ENCODE measurements at places on chromosomes 7 and 10.

DNA sequence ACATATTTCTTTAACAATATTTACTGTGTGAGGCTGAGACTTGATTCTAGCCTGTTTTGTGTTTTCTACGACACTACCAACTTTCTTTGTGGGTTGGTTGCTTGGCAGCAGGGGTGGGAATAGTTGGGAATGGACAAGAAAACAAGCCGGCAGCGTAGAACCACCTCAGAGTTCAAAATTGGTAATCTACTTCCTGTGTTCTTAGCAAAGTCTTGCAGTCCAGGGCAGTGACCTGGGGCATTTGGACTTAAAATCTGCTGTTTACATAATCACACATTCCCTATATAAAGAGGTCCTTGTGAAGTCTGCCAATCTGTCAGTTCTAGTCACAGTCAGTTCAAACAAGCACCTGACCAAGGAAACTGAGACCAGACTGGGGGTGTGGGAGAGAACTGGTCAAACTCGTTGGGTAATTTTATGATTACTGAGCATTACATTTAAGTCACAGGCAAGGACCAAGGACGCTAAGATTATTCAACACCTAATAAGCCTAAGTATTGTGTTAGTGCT, 167.9 kb downstream of the CPEB3 start:
- no peak for DNase-seq

- no peak for DNase-seq
Measured at GRCh38 chr10:129808092-129808983, 155.7 kb downstream of the EBF3 start.

- no peak for DNase-seq
Measured at GRCh38 chr7:87926581-87927461, 7.2 kb upstream of the ADAM22 start.

- peak; percentile 50 for DNase-seq
Measured at GRCh38 chr7:132771301-132771730, 195.0 kb upstream of the PLXNA4 start.

DNA sequence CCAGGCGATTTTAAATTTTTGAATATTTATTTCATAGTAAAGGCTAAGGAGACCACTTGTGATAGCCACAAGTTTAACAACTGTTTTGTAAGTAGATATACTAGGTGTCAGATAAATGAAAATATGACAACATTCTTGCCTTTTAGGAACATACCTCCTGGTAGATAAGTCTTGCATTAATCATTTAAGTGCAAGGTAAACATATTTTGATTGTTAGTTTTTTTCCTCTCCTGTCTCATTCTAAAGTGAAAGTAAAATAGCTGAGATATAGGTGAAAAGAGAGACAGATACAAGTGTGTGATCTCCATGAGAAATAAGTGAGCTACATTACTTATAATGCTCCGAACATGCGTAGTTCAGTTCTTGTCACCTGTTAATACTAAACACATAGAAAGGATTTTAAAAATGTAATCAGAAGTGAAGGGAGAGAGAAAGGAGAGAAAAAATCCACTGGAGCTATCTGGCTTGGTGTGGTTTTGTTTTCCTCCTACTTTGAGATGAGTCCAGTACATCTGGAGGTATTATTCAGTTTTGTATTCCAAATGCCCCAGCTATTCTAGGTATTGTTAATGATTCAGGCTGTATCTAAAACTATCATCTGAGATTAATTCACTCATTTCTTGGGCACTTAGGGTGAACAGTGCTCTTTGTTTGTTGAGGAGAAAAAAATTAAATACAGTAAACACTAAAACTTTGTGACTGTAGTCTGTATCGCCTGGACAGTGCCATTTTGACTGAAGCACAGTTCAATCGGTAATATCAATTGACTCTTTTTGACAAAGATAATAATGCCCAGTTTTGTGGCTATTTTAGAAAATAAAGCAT, 21.2 kb downstream of the GLCCI1 start:
- DNase-seq = no peak

GRCh38 chr10:126924180-126924914, 19.1 kb downstream of the DOCK1 start:
- DNase-seq = no peak

- no peak for DNase-seq
Measured at GRCh38 chr7:103063895-103064294, 10.7 kb downstream of the FBXL13 start.

DNA sequence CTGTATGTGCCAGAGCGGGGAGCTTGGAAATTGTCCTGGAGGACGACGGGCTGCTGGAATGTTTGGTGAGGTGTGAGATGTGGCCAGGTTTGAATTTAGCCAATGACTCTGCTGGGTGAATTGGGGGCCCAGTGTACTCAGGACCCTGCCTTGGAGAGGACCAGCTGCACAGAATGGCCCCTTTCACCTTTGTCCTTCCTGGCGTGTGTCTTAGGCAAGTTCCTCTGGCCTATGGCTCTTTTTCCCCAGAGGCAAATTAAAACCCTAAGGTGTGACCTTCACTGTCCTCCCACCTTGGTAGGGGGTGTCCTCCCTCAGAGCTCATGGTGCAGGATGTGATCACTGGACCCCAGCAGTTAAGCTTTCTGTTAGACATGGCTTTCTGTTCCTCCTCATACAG, 47.8 kb downstream of the CXCL12 start:
- no peak for DNase-seq

DNA sequence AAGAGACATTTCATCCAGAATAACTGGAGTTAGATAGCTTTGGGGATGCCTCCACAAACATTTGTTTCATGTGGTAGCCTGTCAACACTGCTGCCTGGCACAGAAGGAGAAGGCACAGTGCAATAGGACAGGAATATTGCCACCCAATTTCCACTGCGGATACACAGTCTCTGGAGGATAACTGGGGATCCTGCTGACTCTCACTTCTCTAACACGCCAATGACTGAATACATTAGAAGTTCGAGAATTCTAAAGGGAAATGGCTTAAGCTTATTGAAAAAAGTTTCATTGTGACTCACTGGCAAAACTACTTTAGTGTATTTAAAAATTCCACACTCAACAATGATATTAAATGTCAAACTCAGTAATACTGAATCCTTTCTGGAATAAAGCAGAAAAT, 12.9 kb downstream of the ARL3 start:
- DNase-seq = no peak

- DNase-seq = no peak
Measured at GRCh38 chr7:55070271-55070743, 51.5 kb downstream of the EGFR start.

DNA sequence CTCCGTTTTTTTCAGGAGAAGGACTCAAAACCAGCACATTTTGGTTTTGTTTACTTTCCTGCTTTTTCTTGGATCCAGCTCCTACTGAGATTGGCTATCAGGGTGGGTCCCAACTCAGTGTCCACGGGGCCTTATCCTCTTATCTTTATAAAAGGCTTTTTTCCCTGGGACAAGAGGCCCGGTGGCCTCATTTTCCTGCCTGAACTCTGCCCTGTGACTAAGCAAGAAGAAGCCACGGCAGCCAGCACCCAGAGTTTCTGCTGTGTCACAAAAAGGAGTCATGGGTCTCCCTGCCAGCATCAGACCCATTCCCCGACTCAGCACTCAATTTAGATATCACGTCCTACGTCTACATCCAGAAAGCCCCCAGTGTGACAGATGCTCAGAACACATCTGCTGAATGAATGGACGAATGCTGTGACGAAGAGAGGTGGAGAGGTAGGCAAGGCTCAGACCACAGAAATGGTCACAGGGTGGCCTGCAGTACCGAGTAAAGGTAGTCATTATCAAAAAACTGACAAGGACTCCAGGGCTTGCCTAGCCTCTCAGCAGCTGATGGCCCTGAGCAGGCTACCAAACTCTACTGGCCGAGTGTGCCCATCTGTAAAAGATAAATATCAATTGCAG, 16.7 kb downstream of the DLG5 start:
- no peak for DNase-seq

GRCh38 chr7:108340856-108341411, 115.3 kb downstream of the NRCAM start:
- DNase-seq = no peak

- no peak for DNase-seq
Measured at GRCh38 chr10:70664702-70665195, 7.6 kb upstream of the ADAMTS14 start.

- no peak for DNase-seq
Measured at GRCh38 chr7:11648101-11648500, 183.9 kb downstream of the THSD7A start.

Data from activated T-cell treated with anti-CD3 and anti-CD28 coated beads, Interleukin-2, amount 50 U/mL, for 24 hours (primary cell).